Hepatocyte (in vitro differentiated cells): ENCODE measurements at places on chromosomes 7 and 10.
A peak's percentile ranks its signal among the peaks of the same experiment; 100 is the strongest.

DNA sequence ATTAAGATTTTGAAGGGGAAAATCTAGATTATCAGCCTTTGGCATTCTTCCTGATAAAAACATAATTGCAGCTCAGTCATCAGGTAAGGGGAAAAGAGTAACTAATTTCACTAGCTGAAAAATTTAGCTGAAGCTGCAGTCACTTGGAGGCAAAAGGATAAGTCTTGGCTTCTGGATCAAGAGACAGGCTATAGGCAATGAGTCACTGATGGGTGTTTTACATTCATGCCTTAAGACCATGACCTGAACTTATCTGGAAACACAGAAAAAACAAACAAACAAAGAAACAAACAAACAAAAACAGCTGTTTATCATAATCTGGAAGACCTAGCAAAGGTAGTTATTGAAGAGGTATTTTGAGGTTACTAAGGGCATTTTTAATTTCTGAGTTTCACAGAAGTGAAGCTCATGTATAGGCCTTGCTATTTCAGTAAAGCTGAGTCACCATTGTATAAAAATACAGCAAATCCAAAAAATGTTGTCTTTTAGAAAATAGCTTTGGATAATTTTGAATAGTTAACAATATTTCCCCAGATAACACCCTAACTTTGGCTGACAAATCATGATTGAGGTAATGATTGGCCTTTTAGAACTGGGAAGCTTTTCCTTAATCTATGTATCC lies 40.3 kb downstream of the ZNF22 start:
- DNase-seq: no peak

DNA sequence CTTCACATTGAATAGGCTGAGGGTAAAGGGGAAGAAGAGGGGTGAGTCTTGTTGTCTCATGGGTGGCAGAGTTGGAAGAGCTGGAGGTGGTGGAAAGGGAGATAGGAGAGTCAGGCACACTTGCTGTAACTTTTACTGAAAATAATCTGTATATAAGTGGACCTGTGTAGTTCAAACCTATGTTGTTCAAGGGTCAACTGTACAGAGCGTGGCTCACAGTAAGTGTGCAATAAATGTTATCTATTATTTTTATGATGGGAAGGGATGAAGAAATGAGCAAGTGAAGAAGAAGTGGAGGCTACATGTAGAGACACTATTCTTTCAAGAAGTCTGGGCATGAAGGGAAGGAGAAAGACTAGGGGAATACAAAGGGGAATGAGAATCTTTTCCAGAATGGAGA lies 71.5 kb upstream of the FAM133B start:
- no peak for DNase-seq

GRCh38 chr10:71780719-71781118 lies 7.4 kb upstream of the VSIR start:
- DNase-seq: no peak

DNA sequence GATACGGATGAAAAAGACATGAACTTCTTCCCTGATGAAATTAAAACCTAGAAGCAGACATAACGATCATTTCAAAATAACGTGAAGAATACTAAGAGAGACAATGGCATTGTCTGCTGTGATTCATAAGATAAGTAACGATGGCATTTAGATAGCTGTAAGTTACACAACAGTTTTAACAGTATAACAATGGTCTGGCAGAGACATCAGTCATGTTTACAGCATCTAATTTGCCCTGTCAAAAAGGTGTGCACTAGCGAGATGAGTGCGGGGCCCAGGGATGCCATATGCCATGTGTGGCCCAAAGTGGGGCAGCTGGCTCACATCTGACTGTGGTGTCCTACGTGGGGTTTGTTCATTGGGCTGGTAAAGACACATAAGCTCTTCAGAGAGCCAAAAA lies 55.7 kb upstream of the RHEB start:
- no peak for DNase-seq

DNA sequence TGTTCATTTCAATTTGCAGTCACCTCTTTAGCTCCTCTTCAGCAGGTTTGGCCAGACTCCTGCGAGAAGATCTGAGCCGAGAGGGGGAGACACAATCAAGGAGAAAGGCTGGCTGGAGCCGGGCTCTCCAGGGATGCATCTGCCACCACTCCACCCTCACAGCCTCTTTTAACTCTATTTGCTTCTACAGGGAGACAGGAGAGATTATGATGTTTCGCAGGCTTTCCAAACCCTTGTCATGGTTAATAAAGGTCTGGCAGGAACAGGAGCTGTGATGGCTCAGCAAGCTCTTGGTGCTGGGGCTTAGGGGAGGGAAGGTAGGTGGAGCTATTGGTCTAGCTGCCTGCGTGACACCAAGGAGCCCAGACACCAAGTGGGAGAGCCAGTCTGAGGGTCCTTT lies 448.1 kb upstream of the PODXL start:
- DNase-seq: peak; percentile 51

GRCh38 chr10:123132576-123133477 lies 2.9 kb upstream of the HMX3 start:
- DNase-seq: peak; percentile 91

- no peak for DNase-seq
Observed at GRCh38 chr7:131288450-131288849, 39.2 kb upstream of the MKLN1 start.

- DNase-seq: no peak
Observed at GRCh38 chr7:66118603-66119002, 4.0 kb downstream of the CRCP start.

DNA sequence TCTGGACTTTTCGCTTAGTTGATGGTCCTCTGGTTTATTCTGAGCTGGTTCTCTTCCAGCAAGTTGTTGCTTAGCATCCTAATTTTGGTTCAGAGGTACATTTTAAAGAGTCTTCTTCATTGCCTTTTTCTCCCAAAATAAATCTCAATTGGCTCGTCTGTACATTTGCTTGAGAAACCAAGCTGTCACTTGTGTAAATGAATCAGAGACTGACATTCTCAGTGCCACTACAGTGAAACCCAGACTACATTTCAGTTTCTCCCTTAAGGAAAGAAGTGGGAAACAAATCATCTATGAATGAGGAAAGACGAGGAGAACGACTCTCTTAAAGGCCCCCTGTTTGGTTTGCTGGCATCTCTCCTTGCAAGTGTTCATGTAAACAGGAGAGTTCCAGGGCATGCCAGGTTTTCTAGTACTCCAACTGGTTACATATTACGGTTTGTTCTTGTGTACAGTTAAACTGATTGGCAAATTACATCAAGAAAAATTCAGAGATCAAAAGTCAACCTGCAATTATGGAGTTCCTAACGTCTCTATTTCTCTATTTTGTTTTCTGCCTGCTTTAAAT lies 654.6 kb downstream of the SH2D4B start:
- no peak for DNase-seq

DNA sequence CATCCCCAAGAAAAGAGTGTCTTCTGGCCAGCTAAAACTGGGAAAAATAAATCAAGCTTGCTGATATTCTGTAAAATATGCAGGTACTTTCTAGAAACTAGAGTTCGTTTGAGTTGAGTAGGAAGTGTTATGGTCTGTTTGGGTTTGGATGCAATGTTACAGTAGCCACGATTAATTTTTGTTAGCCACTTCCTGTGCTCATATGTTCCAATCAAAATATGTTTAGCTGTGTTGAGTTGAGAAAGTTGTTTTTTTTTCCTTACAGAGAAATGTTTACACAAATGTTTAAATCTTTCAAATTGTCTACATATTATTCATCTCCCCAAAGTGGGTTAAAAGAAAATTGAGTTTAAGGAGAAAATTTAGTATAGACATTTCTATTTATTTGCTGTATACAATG lies 11.3 kb upstream of the LAMB1 start:
- no peak for DNase-seq

GRCh38 chr7:39493934-39494333 lies 72.3 kb upstream of the YAE1 start:
- no peak for DNase-seq

GRCh38 chr10:113060201-113061053 lies 110.4 kb downstream of the TCF7L2 start:
- DNase-seq: peak; percentile 52
